Naive thymus-derived CD4-positive, alpha-beta T cell (primary cell): ENCODE measurements at places on chromosomes 6 and 20. TPM values are rescaled to one million over a fixed set of nuclear protein-coding genes. Genes with fewer than 3 reads are reported as not detected.

DNA sequence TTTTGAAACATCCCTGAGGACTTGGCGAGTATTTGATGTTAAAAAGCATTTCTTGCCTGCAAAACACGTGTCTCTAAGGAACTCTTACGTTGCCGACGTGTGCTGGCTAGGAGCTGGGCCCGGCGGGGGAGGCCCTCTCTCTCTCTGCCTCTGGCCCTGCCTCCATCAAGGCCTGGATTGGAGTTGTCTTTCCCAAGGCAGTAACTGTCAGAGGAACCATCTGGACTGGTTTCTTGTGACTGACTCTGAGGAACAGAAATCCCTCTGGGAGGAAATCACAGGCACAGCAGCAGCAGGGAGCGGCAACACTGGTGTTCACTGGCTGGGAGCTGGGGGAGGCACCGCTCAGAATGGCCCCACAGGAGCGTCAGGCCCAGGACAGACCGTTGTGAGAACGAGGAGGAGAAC is 244.2 kb downstream of the NRN1 start:
- DNase-seq = no peak

DNA sequence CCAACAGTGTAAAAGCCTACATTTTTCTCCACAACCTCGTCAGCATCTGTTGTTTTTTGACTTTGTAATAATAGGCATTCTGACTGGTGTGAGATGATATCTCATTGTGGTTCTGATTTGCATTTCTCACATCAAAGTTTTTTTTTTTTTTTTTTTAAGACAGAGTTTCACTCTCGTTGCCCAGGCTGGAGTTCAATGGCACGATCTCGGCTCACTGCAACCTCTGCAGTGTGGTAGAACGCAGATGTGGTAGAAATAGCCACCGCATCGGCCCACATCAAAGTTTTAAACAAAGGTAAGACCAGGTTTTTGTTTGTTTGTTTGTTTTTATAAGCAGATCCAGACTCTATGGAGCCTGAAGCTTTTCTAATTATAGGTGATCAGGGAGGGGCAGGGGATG is 12.7 kb upstream of the PPP1R3G start:
- DNase-seq = no peak

GRCh38 chr20:46230801-46231282 is 77.5 kb downstream of the CDH22 start:
- DNase-seq = no peak

Gene TRIM15
- not detected for total RNA-seq

DNA sequence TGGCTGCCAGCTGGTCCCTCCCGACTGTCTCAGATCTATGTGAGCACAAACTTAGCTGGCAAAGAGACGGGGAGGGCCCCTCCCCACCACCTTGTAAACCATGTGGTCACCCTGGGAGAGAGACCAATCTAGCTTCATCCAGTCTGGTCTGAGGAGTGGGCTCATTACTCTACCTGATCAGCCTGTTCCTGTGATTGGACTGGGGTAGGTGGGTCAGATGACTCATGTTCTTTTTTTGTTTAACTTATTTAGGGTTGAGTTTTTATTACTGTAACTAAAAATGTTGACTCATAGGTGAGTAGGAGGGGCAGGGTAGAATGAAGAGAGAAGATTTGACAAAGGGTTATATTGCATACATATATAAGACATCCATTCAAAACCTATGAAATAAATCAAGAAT is 4.7 kb downstream of the GSTA4 start:
- DNase-seq = peak; percentile 33

Gene IMPG1
- total RNA-seq = not detected

Gene OTOR
- total RNA-seq = not detected

DNA sequence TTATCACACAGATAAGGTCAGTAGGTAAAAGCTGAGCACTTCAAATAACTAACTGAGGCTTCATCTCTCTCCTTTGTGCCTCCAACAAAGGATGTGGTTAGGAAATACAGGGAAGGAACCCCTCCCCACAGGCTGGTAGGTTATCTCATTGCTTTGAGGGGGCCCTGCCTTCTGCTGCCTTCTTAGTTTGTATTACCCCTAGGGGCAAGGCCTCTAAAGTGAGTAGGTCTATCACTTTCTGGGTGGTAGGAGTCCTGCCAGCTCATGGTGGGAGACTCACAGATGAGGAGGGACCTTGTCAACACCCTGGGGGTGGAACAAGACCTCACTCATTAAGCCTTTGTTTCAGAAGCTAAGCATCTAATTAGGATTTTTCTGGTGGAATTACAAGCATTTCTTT is 34.6 kb downstream of the EDN1 start:
- no peak for DNase-seq

DNA sequence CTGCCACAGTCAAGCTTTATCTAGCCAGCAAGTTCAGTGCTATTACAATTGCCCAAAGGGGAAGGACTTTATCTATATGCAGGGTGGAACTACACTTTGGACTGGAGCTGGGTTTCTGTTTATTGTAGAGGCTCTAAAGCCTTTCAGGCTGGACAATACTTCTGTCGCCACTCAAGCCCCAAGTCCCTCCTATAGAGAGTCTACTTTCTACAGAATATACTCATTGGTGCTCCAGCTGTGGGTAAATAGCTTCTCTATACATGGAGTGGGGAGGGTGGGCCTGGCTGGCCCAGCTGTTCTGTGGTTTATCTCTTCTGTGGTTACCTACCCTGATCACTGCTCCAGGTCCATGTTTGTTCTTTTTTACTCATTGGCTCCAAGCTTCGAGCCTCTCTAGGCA is 151.8 kb upstream of the MYLIP start:
- no peak for DNase-seq

GRCh38 chr20:44838521-44838920 is 28.2 kb upstream of the RIMS4 start:
- no peak for DNase-seq

Gene RANBP9
- total RNA-seq = 49.2 TPM

GRCh38 chr20:43432498-43432897 is 25.2 kb upstream of the SRSF6 start:
- no peak for DNase-seq

DNA sequence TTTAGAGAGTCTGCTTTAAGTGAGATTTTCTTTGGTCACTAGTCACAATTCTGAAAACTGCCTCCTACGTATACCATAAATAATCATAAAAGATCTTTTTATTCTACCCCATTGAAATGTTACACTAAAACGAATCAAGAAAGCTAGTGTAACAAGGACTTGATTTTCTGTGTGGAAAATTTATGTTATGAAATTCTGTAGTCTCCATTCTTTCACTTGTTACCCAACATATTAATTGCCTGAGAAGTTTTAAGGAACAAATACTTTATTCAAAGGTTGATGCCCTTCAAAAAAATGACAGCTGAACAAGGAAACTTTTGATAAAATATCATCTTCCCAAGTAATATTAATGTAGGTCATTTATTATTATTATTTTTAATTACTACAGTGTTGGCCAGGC is 13.3 kb upstream of the HBS1L start:
- DNase-seq = no peak

Gene PXDC1
- total RNA-seq = 0.29 TPM

DNA sequence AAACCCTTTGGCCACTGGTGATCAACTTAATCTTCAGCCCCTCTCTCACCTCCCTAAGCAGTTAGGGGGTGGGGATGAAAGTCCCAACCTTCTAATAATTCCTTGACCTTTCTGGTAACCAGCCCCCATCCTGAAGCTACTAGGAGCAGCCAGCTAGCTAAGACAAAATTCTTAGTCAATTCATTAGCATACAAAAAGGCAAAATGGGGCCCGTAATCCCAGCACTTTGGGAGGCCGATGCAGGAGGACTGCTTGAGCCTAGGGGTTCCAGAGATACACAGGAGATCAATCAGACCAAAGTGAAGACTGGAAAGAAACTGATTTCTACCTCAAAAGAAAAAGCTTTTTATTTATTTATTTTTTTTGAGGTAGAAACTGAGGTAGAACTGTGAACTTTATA is 1.8 kb downstream of the ASCC3 start:
- no peak for DNase-seq

Gene RBBP8NL
- total RNA-seq = not detected

GRCh38 chr20:62347151-62347404 is 20.0 kb downstream of the LAMA5 start:
- DNase-seq = no peak
